ENCODE measurements at places on chromosomes 6 and 20.

- DNase-seq: peak; percentile 63
Observed at GRCh38 chr6:4210629-4211419, 75.4 kb upstream of the ECI2 start.

DNA sequence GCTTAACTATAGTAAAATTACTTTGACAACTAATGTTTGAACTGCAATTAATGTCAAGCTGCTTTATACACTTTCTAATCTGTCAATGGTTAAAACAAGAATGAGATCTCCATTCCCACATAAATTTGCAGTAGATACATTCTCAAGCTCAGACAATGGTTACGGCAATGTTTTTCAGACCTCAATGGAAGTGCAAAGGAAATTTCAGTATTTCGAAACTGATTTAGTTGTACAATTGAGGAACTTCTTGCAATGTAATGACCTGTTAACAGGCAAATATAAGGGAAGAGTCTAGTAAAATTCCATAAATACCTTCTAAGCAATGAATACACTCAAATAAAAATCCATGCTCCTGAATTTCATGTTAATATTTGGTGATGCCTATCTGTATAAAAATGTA is 94.7 kb downstream of the ADTRP start:
- DNase-seq: no peak

DNA sequence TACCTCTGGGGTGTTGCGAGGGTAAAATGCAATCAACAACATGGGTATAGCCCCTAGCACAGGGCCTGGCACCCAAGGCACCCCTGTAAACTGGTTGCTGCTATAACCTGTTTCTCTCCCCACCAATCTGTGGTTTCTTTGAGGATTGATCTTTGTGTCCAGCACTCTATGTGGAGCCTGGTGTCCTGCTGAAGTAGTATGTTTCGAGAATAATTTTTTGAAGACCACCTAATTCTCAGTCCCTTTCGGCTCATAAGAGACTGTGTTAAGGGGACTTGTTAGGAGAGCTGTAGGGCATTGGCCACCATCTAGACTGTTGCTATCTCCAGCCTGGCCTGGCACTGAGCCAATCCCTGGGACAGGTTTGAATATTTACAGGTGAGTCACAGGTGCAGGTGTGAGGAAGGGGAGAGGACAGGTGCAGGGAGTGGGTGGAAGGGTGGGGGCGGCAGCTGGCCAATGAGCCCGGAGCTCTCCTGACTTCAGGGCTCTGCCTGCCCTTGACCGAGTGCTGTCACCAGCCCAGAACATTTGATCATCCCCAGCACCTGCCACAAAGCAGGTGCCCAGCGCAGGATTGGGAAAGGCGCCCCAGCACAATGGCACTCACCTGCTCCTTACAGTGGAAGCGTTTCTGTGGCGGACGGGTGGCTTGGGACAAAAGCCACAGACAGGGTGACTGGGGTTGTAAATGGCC is 8.1 kb upstream of the C20orf144 start:
- DNase-seq: no peak

DNA sequence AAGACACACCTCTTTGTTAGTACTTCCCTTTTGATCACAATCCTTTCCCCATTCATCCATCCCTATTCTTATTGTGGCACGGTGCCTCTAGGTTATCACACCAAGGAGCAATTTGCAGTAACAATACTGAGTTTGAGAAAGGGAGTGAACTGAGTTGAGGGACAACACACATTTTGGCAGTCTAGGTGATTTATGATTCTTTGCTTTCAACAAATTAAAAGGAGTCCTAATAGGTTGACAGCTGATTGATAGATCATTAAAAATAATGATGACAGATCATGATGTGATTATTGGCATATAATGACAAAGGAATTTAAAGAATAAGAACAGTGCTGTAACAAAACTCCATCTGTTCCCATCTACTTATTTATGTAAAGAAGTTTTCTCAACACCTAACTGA is 36.7 kb downstream of the IMPG1 start:
- no peak for DNase-seq

- peak; percentile 72 for DNase-seq
Observed at GRCh38 chr6:31558631-31559500, 11.5 kb downstream of the NFKBIL1 start.

All from activated CD4-positive, alpha-beta T cell treated with anti-CD3 and anti-CD28 coated beads, Interleukin-2, Interleukin-4, amounts not matched to agents 100 ng/mL and 50 ng/mL, durations not matched to agents 16 hours and 8 hours (primary cell).